Esophagus muscularis mucosa (tissue), 4 donors: ENCODE measurements at places on chromosomes 1 and 21. TPM values are rescaled to one million over a fixed set of nuclear protein-coding genes. Genes with fewer than 3 reads are reported as not detected.

DNA sequence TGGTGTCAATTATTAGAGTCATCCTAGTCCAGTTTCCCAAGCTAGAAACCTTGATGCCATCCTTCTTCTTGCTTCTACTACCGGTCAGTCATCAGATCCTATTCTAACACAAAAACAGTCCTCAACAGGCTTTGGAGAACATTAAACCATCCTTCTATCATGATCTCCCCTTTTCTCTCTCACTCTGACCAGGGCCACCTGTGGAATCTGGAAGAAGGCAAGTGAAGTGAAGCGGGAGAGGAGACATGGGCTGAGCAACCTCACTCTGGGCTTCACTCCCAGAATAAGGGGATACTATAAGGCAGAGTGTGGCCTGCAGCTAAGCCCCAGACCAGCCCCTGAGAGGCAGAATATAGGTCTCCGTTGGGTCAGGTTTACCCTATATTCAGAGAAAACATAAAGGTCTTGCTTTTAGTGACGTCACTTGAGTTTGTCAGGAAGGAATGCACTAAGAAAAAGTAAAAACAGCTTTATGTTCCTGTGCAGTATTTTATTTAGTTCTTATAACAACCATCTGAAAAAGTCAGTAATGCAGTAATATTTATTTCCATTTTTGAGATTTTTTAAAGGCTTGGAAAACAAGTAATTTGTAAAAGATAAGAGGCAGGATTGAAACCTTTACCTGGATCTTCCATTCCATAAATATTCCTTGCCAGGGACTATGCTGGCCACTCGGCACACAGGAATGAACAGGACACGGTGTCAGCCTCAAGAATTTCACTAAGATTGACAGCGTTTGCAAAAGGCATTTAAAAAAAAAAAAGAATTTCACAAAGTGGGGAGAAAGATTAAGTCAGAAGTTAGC, 61.3 kb downstream of the NFASC start:
- no peak for DNase-seq

- no peak for DNase-seq
These were observed 37.4 kb upstream of the SLC30A1 start for GRCh38 chr1:211616231-211616964.

GRCh38 chr1:161127649-161128048, 4.8 kb downstream of the DEDD start:
- no peak for DNase-seq

Gene UBE2U
- not detected for total RNA-seq

Gene INAVA
- not detected for total RNA-seq

Gene CDK18
- 10.7 TPM for total RNA-seq
